ENCODE measurements at places on chromosomes 16 and 17.

DNA sequence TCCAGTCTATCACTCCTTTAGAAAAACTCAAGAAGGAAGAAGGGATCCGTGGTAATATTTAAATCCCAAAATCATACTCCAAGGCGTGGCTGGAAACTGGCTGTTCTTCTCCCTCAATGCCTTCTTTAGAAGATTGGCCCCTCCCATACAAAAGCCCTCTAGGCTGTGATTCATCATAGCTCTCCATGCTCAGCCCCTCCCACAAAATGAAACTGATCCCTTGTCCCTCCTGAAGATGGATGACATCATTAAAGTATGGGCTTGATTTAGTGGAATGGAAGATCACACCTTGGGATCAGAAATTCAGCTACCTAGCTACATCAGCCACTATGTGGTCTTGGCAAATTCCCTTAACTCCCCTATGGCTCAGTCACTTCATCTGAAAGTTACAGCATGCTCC is 4.1 kb downstream of the GRIN2A start:
- no peak for DNase-seq

- DNase-seq: no peak
Measured at GRCh38 chr16:11602321-11602720, 15.6 kb upstream of the LITAF start.

- peak; percentile 33 for DNase-seq
Measured at GRCh38 chr17:57499648-57500049, 243.3 kb downstream of the MSI2 start.

DNA sequence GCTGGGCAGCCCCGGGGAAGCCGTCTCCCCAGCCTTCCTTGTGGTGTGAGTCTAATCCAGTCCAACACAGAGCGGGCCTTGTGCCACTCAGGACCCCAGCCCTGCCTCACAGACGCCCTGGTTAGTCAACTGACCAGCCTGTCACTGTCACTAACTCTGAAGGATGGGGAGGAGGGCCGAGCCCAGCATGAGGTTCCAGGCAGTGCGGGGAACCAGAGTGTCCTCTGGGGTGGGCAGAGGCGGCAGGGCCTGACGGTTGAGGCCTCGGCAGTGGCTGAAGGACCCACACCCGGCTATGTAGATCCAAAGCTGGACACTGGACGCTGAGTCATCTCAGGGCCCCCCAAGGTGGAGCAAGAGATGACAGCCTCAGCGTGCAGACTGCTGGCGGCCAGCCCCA is 8.6 kb downstream of the RPUSD1 start:
- DNase-seq: no peak

DNA sequence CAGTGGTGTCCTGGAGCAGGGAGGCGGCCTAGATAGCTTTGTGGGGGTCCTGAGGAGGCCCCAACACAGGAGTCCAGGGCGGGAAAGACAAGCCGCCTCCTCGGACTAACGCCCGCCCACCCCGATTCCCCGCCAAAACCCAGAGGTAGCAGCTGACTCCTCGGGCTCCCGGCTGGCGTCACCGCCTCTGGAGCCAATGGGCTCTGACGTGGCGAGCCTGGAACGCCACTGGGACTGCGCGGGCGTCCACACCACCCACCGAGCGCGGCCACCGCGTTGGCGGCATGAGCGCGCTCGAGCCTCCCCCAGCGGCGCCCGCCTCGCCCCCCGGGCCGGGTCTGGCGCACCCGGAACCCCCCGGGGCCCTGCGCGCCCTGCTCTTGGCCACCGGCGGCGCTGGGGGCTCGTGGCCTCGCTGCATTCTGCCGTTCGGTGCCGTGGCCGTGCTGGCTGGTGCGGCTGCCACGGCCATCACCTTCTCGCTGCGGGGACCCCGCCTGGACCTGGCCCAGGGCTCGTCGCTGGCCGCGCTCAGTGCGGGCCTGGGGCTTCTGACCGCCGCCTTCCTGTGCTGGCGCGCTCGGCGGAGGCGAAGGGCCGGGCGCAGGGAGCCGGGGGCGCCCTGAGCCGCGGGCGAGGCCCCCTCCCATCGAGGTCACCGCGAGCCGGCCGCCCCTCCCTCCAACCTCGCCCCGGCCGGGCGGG is 3.4 kb upstream of the NTN3 start:
- DNase-seq: no peak

- no peak for DNase-seq
Measured at GRCh38 chr16:2276368-2277195, 8.7 kb upstream of the RNPS1 start.

DNA sequence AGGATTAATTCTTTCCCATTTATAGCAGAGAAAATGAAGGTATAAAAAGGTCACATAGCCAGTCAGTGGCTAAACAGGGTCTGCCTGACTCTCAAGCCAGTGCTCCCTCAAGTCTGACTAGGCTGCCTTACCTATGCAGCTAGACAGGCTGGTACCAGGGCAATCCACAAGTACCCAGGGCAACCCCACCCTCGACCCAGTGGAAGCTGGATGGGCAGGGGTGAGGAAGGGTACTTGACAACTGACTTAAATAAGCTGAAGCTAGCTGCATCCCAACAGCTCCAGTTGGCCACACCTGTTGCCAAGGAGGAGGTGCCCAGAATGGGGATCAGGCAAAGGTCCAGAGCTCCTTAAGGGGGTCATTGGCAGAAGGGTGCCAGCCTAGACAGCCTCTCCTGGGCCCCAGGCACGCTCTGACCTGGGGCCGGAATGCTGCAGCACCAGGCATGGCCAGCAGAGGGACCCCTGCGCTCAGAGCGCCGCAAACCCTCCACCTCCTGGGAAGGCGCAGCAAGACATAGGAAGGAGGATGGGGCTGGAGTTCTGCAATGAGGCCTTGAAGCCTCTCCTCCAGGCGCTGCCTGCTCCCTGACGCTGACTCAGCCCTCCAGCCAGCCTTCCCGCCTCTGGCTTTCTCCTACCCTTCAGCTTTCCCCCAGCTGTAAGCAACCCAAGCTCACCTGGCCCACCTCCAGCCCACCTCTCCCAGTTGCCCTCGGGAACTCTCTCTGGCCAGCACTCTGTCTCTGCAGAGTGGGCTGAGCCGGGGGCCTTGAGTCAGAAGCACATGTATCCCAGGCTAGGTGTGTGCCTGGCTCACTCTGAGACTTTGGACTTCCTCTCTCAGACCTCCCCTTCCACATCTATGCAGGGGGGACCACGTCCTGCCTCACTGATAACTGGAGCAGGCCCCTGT is 28.8 kb downstream of the MPP2 start:
- DNase-seq: peak; percentile 89

DNA sequence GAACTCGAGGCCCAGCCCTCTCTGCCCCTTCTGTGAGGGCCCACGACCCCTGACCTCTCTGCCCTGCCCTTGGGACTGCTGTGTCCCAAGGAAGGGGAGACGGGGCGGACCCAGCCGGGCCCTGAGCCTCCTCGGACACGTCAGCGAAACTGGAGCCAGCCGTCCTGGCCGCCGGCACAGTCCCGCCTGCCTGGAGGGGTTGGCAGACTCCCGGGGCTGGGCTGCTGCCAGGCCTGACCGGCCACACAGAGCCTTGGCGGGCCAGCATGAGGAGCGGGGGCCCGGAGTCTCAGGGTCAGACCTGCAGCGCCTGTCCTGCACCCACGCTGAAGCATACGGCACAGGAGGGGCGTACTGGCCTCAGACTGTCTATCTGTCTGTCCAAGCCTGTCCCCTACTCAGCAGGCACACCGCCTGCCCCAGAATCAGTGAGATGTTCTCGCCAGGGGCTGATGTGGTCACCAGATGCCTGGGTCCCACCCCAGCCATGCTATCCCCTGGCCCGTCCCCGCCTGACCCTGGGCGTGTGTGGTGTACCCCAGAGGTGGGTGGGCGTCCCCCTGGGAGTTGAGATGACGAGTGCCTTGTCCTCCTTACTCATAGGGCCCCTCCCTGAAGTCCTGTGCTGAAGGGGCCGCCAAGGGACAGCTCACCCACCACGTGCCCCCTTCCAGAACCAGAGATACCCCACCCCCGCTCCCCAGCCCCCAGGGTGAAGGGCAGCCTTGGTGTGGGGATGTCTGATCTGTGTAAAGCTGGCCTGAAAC is 4.7 kb downstream of the VASN start:
- peak; percentile 14 for DNase-seq

GRCh38 chr17:4422864-4423263 is 10.9 kb upstream of the SPNS3 start:
- no peak for DNase-seq

DNA sequence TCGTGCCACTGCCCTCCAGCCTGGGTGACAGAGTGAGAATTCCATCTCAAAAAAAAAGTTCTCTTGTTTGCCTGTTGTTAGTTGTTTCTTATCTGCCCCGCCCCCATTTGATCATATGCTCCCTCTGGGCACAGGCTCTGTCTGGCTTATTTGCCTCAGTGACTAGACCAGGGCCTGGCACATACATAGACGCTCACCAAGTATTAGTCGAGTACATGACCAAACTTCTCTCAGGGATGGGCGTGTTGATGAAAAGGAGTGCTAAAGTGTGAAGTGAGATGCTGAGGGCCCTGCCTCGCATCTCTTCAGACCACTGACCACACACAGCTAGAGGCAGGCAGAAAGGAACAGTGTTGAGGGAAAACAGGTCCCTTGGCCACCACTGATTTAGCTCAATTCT is 3.3 kb upstream of the HELZ start:
- DNase-seq: no peak

DNA sequence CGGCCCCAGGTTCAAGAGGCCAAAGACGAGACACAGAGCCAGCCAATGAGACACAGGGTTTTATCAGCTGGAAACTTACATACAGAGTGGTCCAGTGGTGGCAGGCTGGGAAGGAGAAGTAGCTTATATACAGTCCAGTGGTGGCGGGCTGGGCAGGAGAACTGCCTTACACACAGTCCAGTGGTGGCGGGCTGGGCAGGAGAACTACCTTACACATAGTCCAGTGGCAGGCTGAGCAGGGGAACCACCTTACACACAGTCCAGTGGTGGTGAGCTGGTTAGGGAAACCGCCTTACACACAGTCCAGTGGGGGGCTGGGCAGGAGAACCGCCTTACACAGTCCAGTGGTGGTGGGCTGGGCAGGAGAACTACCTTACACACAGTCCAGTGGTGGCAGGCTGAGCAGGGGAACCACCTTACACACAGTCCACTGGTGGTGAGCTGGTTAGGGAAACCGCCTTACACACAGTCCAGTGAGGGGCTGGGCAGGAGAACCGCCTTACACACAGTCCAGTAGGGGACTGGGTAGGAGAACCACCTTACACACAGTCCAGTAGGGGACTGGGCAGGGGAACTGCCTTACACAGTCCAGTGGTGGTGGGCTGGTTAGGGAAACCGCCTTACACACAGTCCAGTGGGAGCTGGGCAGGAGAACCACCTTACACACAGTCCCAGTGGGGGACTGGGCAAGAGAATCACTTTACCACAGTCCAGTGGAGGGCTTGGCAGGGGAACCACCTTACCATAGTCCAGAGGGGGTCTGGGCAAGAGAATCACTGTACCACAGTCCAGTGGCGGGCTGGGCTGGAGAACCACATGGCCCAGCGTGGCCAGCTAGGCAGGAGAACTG is 90.9 kb downstream of the GAS7 start:
- no peak for DNase-seq

- DNase-seq: peak; percentile 64
Measured at GRCh38 chr17:29572691-29573557, 4.4 kb downstream of the TP53I13 start.

DNA sequence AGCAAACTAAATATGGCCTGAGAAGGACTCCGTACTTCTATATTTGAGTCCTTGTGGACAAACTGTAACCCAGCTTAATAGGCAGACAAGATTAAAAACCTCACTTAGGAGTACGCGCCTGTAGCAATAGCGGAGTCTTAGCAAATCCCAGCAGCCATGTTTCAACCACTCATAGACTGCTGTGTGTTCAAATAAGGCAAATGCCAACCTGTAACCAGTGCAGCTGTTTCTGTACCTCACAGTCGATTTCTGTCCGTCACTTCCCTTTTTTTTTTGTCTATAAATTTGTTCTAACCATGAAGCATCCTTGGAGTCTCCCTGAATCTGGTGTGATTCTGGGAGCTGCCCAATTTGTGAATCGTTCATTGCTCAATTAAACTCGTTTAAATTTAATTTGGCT is 30.2 kb downstream of the TANC2 start:
- no peak for DNase-seq

DNA sequence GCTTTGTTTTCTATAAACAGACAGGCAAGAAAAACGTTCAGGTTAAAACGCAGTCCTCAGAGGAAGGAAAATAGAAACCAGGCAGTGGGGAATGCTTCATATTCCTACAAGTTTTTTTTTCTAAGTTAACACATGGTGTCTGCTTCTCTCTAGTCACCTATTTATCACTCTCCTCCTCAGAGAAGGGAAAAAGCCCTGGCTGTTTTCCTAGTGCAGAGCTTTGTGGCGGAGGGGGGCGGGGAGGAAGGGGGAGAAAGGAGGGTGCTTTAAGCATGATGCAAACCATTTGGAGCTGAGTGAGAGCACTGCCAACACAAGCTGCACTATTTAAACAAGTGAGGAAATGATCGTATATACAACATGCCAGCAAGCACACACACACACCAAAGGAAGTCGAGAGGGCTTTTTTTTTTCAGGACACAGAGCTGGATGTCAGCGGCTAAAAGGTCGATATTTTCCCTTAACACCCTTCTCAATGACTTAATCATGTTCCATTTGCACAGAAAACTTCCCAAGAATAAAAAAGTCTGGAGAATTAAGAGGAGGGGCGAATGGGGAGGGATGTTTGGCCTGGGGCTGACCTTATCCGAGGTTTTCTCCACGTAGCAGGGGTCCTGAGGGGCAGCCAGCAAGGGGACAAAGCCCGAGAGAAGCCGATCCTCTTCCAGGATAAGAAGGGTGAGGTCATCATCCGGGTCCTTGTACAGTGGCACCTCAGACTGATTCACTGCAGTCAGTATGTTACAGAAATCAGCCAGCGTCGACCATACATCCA is 117.4 kb downstream of the HIC1 start:
- DNase-seq: no peak

DNA sequence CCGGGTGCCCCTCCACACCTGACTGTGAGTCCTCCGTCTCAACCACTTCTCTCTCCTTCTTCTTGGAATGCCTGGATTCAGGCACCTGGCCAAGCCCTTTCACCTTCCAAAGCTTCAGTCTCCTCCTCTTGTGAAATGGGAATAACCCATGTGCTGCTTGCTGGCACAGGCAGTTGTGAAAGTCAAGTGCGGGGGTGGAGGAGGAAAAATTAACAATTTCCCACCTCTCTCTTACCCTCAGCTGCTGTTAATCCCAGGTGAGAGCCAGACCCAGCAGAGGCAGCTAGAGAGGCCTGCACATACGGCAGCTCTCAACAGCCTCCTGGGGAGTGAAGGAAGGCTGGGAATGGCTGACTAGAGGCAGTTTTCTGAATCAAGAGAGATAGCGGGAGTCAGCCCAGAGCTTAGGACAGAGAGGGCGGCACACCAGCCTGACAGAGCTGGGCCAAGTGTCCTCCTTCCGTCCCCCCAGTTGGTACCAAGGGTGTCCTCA is 77.9 kb upstream of the LGALS9 start:
- DNase-seq: no peak

Data from K562 (cell line).